ENCODE measurements at places on chromosomes 4 and X.
A peak's percentile ranks its signal among the peaks of the same experiment; 100 is the strongest.

GRCh38 chr4:130056286-130056685 is 960.3 kb downstream of the C4orf33 start:
- no peak for DNase-seq

- DNase-seq: peak; percentile 8
These were observed 578 bp downstream of the APOOL start for GRCh38 chrX:85004255-85004654.

DNA sequence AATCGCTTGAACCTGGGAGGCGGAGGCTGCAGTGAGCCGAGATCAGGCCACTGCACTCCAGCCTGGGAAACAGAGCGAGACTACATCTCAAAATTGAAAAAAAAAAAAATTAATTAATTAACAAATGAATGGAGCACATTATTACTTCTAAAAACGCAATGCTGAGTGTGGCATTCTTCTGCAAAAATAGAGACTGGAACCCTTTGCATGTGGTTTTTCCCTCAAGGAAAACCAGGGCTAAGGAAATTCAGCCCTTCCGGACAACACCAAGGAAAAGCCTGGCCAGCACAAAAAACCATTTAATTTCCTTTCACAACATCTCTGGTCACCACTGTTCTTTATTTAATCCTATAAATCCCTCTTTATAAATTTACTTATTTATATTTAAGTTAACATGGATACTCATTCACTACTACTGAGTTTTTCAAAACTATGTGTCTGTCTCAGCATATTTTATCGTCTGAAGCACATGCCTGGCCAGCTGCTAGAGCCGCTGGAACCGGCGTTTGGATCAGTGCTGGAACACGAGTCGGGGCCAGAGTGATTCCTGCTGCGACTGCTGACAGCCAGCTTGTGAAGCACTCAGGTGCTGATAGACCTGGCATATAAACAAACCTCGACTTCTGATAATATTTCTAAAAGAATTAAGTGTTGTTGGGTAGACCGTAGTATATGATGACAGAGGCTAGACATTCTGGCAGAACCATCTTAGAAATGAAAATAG is 84.5 kb upstream of the WWC2 start:
- no peak for DNase-seq

GRCh38 chrX:152992115-152992514 is 1.8 kb downstream of the PNMA5 start:
- DNase-seq: no peak

- no peak for DNase-seq
These were observed 95.5 kb downstream of the TENM3 start for GRCh38 chr4:182338746-182339145.

DNA sequence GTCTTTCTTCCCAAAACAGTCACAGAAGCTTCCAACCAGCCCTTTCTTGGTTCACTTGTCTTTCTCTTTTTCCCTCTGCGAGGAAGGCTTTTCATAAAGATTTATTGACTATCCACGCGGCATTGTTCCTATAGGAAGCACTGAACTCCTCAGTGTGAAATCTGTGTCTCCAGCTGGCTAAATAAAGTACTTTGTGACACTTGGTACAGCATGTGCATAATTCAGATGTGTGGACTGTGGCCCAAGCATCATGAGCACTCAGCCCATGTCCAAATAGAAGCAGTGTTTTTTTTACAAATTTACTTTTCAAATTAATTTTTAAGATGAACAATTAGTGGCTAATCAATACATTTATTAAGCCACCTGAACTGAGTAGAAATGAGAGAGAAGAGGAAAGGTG is 146.4 kb downstream of the EDA start:
- no peak for DNase-seq

DNA sequence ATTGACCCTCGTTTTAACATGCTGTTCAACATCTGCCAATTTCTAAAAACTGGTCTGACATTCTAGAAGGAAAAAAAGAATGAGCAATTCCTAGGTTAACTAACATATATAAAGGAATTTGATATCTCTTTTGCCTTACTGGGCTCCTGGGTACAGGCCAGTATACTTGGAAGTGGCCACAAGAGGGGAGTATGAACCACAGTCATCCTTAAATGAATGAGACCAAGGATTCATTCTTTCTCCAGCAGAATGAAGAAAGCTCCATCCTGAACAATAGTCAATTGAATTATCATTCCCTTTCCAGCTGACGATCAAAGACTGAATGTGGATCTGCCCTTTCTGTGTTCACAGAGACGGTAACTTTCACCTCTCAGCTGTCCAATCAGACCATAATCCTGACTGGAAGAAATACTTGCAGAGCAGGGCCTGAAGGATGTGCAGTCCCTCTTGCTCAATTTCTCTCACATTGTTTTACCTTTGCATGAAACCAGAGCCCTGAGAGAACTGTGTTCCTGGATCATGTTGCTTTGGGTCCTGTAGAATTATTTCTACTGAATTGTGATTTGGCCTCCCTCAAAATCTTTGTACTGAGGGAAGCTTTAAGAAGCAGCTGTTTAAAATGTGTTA is 14.8 kb upstream of the SPARCL1 start:
- DNase-seq: peak; percentile 46

GRCh38 chrX:87626996-87627395 is 109.4 kb downstream of the KLHL4 start:
- no peak for DNase-seq

GRCh38 chr4:188161167-188161566 is 21.9 kb downstream of the TRIML1 start:
- DNase-seq: no peak

DNA sequence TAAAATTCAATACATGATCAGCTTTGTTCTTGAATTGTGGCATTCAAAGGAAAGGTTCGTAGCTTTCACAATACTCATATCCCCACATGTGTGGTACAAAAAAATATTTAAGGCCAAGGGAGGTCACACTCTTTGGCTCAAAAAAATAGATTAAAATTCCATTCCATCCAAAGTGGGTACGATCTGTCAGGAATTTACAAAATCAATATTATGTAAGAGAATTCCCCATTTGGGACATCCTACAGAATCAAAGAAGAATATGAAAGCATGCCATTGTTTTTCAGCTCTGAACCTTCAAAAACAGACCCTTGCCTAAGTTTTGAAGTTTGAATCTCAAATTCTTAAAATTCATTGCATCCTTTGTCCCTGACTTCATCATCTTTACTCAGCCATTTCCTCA is 85.8 kb downstream of the MID1 start:
- no peak for DNase-seq

- DNase-seq: no peak
These were observed 190.6 kb downstream of the CEP135 start for GRCh38 chr4:56139241-56139827.

GRCh38 chrX:120015145-120016067 is 62.1 kb downstream of the RHOXF2B start:
- DNase-seq: no peak

DNA sequence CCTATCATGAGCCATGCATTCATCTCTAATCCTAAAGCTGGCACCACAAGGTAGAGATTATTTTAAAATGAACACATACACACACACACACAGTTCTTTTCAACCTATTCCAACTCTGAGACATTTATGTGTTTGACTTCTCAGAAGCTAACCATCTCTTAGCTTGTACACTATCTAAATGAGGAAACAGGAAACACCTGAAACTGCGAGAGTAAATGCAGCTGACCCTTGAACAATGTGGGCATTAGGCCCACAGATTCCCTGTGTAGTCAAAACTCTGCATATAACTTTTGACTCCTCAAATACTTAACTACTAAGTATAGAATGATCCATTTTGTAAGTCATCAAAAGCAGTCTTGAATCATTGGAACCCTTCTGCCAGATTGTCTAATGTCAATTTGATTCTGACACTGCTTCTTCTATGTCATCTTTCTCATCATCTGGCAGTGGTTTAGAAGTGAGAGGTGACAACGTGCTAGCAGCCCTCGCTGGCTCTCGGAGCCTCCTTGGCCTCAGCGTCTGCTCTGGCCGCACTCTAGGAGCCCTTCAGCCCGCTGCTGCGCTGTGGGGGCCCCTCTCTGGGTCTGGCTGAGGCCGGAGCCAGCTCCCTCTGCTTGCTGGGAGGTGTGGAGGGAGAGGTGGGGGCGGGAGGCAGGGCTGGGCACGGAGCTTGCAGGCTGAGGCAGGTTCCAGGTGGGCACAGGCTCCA is 21.4 kb upstream of the IL15 start:
- no peak for DNase-seq

- DNase-seq: no peak
These were observed 361 bp downstream of the QDPR start for GRCh38 chr4:17511509-17511949.

- peak; percentile 65 for DNase-seq
These were observed 231.5 kb downstream of the MAML3 start for GRCh38 chr4:139922406-139923024.

DNA sequence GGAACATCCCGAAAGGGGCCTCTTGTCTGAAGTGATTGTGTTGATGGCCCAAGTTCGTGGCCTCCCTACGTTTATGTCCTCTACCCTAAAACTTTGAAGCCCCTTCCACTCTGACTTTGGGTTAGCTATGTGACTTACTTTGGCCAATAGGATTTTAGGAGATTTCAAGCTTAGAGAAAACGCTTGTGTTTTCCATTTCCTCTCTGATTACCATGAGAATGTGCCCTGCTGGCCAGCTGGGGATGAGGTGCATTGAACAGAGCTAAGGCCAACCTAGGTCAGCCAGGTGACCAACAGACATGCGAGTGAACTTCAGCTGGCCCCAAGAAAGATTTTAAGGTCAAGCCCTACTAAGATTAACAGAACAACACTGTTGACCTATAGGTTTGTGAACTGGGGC is 82.4 kb downstream of the SLC2A9 start:
- no peak for DNase-seq

GRCh38 chr4:117417856-117418255 is 332.5 kb upstream of the TRAM1L1 start:
- DNase-seq: no peak

DNA sequence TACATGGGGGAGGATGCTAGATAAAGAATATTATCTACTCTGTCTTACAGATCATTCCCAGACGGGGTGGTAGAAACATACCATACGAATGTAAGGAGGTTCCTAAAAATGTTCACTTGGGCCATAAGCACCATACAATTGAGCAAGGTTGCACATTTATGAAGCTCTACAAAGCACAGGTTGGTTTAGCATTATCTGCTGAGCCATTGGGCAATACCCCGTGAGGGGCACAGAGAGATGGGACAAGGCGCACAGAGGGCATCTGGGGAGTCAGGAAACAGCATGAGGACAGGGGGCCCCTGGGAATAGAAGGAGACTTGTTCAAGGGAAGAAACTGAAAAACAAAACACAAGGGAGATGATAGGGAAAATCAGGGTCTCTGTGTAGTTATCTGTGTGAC is 305.3 kb downstream of the TRIML1 start:
- no peak for DNase-seq

- no peak for DNase-seq
These were observed 895.1 kb downstream of the PCDH18 start for GRCh38 chr4:136637071-136637777.

GRCh38 chr4:40256329-40256728 is 59.5 kb downstream of the RHOH start:
- no peak for DNase-seq

GRCh38 chr4:41753942-41754341 is 5.4 kb upstream of the PHOX2B start:
- DNase-seq: no peak

- DNase-seq: no peak
These were observed 186.3 kb downstream of the MOSPD2 start for GRCh38 chrX:15059474-15059873.

GRCh38 chr4:73311428-73311827 is 52.8 kb upstream of the ANKRD17 start:
- DNase-seq: peak; percentile 18

DNA sequence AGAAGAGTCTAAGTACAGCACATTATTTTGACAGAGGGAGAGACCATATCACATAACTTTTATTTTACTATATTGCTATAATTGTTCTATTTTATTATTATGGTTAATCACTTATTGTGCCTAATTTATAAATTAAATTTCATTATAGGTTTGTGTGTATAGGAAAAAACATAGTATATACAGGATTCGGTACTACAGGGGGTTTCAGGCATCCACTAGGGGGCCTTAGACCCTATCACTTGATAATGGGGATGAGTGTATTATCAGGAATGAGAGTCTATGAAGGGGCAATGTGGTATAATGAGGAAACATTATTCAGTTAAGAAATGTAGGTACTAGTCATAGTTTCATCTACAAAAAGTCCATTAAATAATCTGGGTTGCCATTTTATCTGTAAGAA is 833.1 kb downstream of the C4orf33 start:
- peak; percentile 5 for DNase-seq

DNA sequence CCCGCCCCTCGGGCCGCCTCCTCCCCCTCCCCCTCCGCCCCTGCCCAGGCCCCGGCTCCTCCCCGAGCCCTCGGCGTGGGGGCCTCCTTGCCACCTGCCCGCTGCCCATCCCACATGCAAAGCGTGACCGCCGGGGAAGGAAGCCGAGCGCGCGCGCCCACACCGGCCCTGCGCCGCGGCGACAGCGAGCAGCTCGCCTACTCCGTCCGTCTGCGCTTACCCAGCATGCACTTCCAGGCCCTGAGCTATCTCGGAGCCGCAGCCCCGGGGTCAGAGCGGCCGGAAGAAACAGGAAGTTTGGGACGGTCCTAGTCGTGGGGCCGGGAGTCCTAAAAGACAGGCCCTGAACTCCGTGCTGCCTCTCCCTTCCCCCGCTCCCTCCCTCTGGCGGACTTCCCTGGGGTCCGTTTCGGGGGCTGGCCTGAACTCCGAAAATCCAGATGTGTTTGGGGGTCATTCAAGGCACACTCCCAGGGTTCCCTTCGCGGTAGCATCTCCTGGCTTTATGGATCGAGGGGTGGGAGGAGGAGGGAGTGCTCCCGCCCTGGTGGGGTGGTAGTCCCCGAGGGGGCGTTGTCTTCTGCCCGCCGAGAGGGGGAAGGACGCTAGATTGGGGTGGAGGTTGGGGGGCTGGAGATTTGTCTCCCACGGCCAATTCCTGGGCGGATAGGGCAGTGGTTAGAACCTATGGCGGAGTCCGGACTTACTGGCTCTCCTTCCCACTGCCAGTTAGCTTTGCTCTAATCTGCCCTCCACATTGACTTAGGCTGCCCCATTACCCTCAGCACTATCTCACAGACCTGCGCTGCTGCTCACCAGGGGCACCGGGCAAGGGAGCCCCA is 25.0 kb upstream of the BCORL1 start:
- no peak for DNase-seq

GRCh38 chrX:135740681-135741149 is 27.3 kb downstream of the CT45A1 start:
- peak; percentile 1 for DNase-seq

GRCh38 chr4:1983053-1983845 is 25.5 kb downstream of the NELFA start:
- no peak for DNase-seq

DNA sequence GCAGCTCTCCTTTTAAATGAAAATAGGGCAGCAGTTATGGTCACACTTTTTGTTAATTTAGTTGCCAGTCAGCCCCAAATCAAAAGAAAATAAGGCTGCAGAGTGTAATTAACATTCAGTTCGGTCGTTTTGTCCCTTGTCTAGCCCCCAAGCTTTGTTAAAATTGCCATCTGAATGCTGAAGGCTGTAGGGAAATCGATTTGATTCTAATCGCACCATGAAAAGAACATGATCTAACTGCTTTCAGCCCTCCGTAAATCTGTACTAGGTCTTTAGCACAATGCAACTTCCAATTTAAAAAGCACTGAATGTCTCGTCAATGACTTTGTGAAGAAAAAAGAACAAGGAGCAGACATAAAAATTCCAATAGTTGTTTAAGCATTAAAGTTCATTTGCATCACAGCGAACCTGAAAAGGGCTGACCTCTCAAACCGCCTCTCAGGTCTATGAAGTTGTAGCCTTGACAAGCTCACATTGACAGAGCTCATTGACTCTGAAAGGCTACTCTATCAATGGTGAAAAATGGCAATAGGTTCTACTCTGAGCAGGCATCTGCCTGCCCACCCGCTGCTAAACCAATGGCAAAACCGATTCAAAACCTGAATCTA is 48.9 kb downstream of the CHIC2 start:
- DNase-seq: no peak

GRCh38 chr4:13992975-13993520 is 365.5 kb upstream of the BOD1L1 start:
- DNase-seq: no peak
